ENCODE measurements at places on chromosomes 2 and 18.
A peak's percentile ranks its signal among the peaks of the same experiment; 100 is the strongest.

DNA sequence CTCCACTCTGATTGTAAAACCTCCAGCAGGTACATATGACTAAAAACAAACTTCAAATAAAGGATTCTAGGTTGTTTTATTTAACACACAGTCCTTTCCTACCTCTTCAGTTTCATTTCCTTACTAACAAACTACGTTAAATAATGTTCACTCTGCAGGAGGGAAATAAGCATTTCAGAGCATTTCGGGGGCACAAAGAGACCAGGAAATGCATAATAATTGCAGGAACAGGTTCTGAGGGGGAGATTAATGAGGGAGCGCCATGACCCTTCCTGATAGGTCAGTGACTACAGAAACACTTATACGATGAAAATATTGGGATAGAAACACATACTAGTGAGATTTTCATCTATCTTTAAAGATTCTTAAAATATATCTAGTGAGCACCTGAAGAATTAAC lies 416.6 kb downstream of the NRXN1 start:
- no peak for DNase-seq

DNA sequence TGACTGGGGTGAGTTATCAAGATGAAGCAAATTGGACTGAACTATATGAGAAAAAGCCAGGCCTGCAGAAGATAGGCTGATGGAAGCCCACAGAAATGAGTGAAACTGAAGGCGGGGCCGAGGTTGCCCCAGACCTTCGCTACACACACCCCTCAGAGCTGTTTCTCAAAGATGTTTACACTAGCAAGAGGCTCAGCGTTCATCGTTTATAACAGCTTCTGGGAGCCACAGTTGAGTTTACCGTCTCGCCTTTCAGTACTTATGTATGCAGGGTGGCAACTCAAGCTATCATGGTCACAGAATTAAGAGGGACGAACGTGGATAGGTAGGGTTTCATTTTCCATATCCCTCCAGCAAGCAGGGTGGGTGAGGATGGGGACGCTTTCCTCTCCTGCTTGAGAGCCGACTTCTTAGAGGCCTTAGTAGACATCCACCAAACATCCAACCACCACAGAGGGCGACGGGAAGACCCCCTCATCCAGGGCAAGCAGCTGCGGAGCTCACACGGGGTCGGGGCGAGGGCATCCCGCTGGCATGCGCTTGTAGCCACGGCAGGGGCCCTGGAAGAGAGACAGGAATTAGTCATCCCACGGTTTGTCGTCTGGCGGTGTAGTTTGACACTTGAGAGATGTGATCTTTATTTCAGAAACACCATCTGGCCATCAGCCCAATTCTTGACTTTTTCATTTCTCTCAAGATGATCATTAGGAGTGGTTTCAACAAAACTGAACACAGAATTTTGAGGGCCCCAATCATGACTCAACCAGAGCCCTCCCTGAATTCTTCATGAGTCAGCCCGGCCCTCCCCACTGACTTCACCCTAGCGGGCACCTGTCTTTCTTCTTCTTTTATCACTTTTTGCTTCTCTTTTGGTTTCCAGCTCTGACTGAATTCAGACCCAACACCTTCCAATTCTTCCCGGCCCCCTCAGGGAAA lies 109.1 kb upstream of the CTDP1 start:
- peak; percentile 29 for DNase-seq

- DNase-seq: peak; percentile 13
These were observed 59.9 kb upstream of the PID1 start for GRCh38 chr2:229330952-229331351.

DNA sequence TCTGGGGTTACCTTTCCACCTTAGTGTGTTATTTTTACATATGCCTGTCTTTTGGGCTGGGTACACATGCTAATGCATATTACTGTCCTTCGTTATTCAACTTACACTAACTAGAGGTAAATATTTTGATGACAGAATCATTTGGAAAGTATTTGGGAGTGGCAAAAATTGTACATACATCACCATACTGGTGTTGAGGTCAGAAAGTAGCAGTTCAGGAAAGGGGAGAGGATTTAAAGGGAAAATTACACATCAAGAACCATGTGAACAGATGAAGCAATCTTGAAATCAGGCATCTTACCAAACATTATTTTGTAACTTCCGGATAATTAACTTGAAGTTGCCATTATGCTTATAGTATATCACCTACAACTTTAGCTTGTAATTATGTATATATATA lies 379.7 kb downstream of the RND3 start:
- no peak for DNase-seq

GRCh38 chr2:130850788-130851623 lies 14.3 kb downstream of the ARHGEF4 start:
- no peak for DNase-seq

GRCh38 chr2:219415580-219416234 lies 2.5 kb upstream of the DES start:
- no peak for DNase-seq

DNA sequence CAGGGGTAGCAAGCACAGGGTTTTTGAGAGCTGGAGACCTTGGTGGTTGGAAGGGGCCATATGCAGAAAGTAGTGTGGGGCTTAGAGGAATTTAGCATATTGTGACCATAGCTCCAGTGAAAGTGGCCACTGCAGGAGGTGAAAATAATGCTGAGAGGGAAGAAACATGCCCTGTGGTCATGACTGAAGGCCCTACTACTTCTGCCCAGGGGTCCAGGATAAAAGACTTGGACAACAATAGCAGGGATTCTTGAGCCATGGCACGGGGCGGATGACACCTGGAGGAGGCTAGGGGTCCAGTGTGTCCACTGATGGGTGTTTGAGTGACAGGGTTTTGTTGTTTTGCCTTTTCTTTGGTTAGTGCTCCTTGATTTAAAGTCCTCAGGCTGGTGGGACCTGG lies 694.6 kb downstream of the CPS1 start:
- no peak for DNase-seq

DNA sequence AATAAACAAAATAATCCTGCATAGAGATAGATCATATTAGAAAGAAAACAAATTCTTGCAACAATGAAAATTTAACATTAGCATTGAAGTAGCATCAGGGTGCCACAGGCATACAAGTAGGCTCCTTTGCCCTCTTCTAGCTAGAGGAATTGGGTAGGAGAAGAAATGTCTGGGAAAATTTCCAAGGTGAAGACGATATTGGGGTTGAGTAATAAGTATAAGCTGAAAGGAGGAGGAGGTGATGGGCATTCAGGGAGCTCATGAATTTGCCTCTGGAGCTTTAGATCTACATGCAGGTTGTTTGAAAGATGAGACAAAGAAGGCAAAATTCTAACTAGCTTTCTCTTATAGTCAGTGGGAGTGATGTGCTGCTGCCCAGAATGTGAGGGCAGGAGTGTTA lies 504.9 kb downstream of the CCDC85A start:
- DNase-seq: no peak

GRCh38 chr2:187545238-187545751 lies 8.9 kb downstream of the TFPI start:
- DNase-seq: no peak

GRCh38 chr2:164717000-164717803 lies 95.9 kb upstream of the GRB14 start:
- no peak for DNase-seq

DNA sequence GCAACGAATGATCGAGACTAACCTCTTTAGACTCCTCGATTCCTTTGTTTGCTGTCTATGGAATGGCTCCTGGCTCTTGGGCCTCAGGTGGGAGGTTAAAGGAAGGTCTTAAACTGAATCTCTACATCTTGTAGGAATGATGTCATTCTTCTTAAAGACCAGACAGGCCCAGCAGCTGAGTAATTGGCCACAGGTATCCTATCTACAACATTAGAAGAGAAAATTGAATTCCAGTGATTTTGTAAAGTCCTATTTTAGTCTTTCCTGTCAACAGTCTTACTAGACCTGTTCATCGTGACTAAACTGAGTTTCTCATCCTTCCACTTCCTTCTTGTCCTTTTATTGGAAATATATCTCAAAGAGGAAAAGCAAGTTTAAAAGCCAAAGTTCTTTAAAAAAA lies 274.8 kb downstream of the ALPK2 start:
- DNase-seq: no peak

DNA sequence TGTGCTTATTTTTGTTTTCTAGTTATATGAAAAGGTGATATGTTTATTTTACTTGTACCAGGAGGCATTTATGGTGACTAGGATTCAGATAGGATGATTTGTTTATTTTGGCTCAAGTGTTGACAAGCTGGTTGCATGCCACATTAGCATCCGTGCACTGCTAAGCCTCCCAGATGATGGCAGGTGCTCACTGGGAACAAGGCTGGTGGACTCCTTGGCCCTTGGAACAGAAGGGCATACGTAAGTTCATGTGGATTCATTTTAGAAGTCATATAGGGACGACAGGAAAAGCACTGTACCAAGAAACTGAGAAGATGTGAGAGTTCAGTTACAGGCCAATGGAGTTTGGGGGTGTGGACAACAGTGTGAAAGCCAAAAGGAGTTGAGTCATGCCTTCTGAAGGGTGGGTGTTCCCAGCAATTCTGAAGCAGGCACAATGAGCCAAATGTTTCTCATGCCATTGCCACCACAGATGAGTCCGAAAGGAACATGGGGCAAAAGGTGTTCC lies 166.2 kb downstream of the PHLPP1 start:
- no peak for DNase-seq

- no peak for DNase-seq
These were observed 201.0 kb downstream of the GLI2 start for GRCh38 chr2:120936476-120937334.

DNA sequence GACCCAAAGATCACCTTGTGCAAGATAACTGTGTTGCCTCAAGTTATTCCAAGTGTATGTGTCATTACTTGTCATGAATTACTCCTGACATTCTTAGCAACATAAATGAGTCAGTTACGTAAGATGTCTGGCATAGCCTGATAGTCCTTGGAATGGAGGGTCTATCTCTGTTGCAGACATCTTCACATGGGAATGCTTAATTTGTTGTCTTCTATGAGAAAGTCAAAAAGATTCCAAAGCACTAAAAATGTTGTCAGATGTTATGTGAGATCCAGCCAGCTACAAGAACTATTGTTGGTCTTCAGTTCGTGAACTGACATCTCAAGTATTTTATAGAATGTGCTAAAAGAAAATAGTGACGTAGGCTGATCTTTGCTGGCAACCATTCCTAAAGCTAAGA lies 178.2 kb upstream of the RASGRP3 start:
- DNase-seq: no peak

DNA sequence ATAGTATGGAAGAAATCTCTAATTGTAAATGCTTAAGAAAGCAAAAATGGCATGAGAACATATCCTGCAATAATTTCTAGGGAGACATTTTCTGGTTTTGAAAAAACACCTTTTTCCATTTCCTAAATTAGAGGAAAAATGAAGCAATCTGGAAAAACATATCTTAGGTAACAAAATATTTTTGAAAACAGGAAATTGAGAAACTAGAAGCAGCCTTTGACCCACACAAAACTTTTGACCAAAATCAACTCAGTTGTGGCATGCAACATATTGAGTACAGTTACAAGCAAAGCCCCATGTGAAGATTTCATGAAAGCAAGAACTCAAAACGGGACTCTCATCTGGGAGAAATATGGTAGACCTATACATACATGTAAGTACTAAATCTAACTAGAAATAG lies 28.6 kb upstream of the CHAC2 start:
- no peak for DNase-seq

DNA sequence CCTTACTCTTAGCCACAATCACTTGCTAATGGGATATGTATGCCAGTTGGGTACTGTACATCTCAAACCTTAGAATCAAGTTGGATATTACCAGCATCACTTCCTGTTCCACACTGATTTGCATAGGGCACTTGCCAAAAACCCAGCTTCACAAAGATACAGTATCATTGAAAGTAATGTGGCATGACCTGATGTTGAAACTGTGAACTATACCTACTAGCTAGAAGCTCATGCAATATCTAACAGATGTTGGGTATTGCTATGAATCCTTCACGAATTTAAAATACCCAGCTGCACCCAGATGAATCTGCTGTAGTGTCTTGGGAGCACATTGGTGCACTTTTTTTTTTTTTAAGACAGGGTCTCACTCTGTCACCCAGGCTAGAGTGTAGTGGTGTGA lies 6.5 kb upstream of the STAMBP start:
- DNase-seq: no peak

GRCh38 chr18:74497324-74497676 lies 1.1 kb downstream of the CNDP2 start:
- no peak for DNase-seq

DNA sequence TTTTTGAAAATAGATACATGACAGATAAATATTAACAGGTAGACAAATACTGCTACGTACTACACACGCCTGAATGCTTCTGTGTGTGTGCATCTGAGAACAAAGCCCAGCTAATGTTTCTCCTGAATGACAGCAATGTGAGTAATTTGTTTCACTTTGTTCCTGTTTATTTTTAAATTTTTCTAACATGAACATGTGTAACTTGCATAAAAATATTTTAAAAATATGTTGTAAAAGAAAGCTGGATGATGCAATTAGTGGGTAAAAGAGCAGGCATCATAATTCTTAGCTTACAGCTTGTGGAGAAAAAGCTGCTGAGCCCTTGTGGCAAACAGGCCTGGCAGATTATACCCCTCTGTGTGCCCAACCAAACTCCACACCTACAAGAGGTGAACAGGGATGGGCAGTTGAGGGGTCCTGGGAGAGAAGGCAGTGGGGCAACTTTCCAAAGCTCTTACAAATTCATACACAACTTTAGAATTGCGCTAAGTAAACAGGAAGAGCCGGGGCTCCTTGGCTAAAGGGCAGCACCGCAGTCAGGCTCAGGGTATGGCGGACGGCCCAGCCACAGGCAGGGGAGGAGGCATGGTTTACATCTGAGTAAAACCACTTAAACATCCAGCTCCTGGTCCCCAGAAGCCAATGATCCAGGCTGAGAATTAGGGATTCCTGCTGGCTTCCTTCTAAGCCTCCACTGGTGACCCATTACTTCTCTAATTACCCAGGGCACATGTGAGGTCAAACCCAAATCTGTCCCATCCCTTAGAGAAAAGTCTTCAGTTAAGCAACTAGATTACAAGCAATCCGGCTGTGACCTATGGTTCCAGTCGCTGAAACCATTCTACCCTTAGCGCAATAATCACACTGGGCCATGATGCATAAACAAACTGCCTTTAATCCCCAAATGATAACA lies 14.0 kb downstream of the PXDN start:
- peak; percentile 60 for DNase-seq

DNA sequence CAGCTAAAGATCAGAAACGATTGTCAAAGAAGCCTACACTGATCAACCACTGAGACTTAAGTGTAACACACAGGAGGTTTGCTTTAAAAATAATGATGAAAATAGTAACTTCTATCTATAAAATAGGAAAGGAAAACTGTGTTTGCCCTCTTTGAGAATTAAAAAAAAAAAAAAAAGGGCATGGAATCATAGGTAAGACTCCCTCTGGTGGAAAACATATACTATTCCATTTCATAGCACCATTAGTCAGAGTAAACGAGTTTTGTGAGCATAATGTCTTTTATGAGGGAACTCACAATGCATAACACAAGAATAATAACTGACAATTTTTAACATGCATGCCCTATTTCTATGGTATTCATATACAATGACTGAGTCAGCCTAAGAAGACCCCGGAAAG lies 36.3 kb downstream of the SLC35F5 start:
- DNase-seq: no peak

DNA sequence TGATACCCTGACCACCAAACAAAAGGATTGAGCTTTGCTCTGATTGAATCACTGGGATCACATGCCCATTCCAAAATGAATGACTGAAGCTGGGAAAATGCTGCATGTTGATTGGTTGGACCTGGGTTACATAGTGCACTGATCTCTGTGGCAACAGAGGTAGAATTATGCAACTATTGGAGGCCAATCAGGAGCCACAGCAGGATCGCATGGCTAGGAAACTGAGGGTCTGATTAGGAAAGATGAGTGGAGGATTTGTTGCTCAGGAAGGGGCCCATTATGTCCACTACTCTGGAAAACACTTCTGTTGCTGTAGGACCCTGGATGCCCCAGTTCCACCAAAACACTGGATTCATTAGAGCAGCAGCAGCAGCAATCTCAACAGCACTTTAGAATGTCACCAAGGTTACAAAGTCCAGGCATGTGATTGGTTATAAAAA lies 25.9 kb upstream of the SGPP2 start:
- no peak for DNase-seq
